ENCODE measurements at places on chromosomes 13 and 19. TPM values are rescaled to one million over a fixed set of nuclear protein-coding genes. Genes with fewer than 3 reads are reported as not detected.
A peak's percentile ranks its signal among the peaks of the same experiment; 100 is the strongest.

Gene MIDN
- 64.9 TPM for total RNA-seq

DNA sequence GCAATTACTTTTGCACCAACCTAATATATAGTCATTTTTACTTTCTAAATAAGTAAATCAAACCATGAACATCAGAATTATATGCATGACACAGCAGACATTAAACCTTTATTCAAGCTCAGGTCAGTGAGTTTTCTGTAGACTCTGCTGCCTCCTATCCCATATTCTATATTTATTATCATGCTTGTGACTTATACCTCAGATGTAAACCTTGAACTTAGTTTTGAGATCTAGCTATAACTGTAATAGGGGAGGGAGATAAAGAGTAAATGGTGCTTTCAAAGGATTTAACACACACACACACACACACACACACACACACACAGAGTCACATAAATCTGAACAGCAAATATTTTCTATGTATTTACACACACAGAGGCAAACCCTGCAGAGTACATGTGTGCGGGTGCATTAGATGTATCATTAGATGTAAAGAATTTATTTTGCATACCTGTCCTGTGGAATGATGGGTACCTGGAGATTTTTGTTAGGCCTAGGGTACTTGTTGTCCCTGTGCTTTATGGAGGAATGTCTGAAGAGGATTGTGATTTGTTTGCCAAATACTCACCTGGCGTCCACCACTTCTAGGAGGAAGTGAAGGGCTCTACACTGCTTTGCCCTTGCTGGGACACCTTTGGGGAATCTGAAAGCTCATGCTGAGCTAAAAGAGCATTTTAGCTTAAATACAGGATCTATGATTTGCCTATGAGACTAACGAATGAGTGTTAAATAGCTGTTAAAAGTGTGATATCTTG, 521.9 kb downstream of the KLF5 start:
- no peak for DNase-seq

- DNase-seq, result no peak
Observed at GRCh38 chr19:17560205-17560595, 4.8 kb downstream of the COLGALT1 start.

GRCh38 chr13:113758651-113759524, at the start of gene TMEM255B:
TSS of gene TMEM255B (plus strand) at chr13:113759226. CDS start at chr13:113759270, 44 bp downstream.
- DNase-seq, result peak; percentile 85

DNA sequence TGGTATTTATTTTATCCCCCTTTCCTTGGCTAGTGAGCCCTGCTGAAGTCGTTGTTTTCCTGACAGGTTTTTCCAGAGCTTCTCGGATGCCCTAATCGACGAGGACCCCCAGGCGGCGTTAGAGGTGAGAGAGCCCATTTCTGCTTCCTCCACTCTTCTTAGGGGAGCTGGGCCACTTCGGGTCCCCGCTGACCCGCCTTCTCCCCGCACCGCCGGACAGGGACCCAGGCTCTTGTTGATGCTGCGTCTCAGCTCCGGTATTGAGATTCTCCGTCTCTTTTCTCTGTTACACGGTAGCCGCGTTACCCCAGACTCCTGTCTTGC, 306 bp downstream of the SUGT1 start:
- no peak for DNase-seq

- no peak for DNase-seq
Observed at GRCh38 chr19:17321655-17322489, 12.5 kb downstream of the DDA1 start.

DNA sequence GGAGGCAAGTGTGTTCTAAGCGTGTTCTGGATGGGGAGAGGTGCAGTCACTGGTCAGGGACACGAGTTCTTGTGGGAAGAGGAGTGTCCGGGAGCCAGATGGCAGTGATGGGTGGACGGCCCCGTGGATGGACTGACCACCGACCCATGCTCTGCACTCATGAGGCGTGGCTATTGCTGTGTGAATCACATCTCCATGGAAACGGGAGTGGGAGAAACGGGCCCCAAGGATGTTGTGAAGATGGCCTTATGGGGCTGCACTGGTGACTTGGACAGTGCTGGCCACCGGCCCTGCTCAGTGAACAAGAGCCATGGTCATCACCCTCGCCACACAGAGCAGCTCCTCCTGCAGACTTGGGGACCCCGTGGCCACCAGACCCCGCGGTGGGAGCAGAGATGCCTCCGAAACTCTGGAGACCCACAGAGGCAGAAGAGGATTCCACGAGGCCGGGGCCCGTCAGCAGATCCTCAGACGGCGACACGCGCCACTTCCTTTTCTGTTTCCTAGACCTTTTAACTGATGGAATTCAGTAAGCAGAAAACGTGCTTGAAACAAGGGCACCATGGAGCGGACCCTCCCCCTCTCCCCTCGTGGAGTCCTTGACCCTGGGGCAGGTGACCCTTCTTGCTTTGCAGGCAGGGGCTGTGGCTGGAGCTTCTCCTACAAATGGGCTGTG, 47.5 kb downstream of the GAS6 start:
- DNase-seq, result no peak

Gene NLRP9
- total RNA-seq, result not detected

GRCh38 chr13:74132776-74133656, 1.2 kb downstream of the KLF12 start:
- DNase-seq, result peak; percentile 58
